ENCODE measurements at places on chromosomes 5 and 9. TPM values are rescaled to one million over a fixed set of nuclear protein-coding genes. Genes with fewer than 3 reads are reported as not detected.
A peak's percentile ranks its signal among the peaks of the same experiment; 100 is the strongest.

GRCh38 chr5:38766151-38766550, 79.7 kb upstream of the OSMR start:
- H3K27ac ChIP-seq: no peak overlapping the region
- no peaks in the 10 kb centered on the region for H3K27me3 ChIP-seq
- H3K36me3 ChIP-seq: no peaks in the 10 kb centered on the region

- no peaks in the 10 kb centered on the region for H3K36me3 ChIP-seq
- no peaks in the 10 kb centered on the region for H3K27me3 ChIP-seq
- DNase-seq: no peak
- no peaks in the 10 kb centered on the region for H3K4me1 ChIP-seq
- no peak overlapping the region for H3K27ac ChIP-seq
- no peak overlapping the region for H3K4me3 ChIP-seq
Observed at GRCh38 chr5:168965638-168966037, 335.3 kb downstream of the SLIT3 start.

DNA sequence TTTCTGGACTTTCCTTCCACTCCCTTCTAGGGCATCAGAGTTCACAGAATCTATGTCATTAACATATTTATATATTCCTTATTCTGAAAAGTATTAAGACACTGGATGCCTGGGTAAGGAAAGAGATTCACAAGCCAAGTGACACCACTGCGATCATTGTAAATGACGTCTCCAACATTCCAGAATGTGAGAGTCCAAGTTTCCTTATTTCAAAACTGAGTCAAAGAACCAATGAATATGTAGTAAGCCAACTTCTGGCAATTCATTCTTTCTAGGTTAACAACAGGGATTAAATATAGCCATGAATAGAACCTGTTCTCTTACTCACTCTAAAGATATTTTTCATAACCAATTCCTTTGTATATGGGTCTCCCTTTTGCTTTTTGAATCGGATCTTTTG, 18.1 kb downstream of the RAI14 start:
- H3K27ac ChIP-seq: peak overlapping the region; percentile 85
- H3K36me3 ChIP-seq: no peaks in the 10 kb centered on the region
- H3K4me1 ChIP-seq: peaks cover 13% of the 10 kb centered on the region
- no peak overlapping the region for H3K4me3 ChIP-seq
- no peaks in the 10 kb centered on the region for H3K27me3 ChIP-seq

GRCh38 chr5:92402956-92403702, 1020.0 kb upstream of the ARRDC3 start:
- no peak for DNase-seq
- H3K4me3 ChIP-seq: no peak overlapping the region
- H3K4me1 ChIP-seq: no peaks in the 10 kb centered on the region

DNA sequence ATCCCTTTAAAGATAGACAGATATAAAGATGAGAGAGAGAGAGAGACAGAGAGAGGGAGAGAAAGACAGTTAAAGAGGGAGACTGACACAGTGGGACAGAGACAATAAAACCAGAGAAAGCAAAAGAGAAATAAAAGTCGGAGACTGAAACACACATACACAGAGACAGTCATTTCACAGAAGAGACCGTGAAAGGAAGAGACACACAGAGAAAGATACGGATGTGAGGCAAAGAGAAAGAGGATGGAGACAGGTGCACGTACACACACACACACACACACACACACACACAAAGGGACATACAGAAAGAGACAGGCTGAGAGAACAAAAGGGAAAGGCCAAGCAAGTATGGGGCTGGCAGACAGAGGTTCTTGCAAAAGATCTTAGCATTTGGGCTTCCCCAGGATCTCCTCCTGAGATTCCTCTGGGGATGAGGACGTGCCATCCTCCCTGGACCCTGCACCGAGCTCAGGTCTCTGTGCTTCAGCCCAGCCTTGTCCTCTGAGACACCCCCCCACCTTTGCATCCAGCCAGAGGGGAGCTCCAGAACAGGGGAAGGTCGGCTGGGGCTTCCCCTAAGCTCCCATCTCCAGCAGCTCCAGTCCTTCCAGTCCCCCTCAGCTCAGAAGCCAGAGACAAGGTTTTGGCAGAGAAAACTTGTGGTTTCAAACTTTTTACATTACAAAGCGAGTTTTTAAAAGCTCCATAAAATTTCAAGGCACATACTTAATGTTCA, 318.4 kb upstream of the PANK3 start:
- no peak for DNase-seq
- H3K4me3 ChIP-seq: no peak overlapping the region
- H3K4me1 ChIP-seq: no peaks in the 10 kb centered on the region
- H3K36me3 ChIP-seq: no peaks in the 10 kb centered on the region
- no peak overlapping the region for H3K27ac ChIP-seq

- no peaks in the 10 kb centered on the region for H3K36me3 ChIP-seq
- peaks cover 6% of the 10 kb centered on the region for H3K4me1 ChIP-seq
- H3K27ac ChIP-seq: no peak overlapping the region
- no peaks in the 10 kb centered on the region for H3K27me3 ChIP-seq
- DNase-seq: peak; percentile 10
Observed at GRCh38 chr9:127067603-127068220, 54.7 kb downstream of the ANGPTL2 start.

- H3K4me1 ChIP-seq: peaks cover 2% of the 10 kb centered on the region
- H3K27me3 ChIP-seq: no peaks in the 10 kb centered on the region
- peak; percentile 91 for DNase-seq
Observed at GRCh38 chr9:13139641-13140171, 139.8 kb downstream of the MPDZ start.

- H3K4me3 ChIP-seq: no peak overlapping the region
- peak; percentile 47 for DNase-seq
- H3K36me3 ChIP-seq: no peaks in the 10 kb centered on the region
- H3K27ac ChIP-seq: no peak overlapping the region
Observed at GRCh38 chr9:16315720-16316119, 554.8 kb downstream of the BNC2 start.

DNA sequence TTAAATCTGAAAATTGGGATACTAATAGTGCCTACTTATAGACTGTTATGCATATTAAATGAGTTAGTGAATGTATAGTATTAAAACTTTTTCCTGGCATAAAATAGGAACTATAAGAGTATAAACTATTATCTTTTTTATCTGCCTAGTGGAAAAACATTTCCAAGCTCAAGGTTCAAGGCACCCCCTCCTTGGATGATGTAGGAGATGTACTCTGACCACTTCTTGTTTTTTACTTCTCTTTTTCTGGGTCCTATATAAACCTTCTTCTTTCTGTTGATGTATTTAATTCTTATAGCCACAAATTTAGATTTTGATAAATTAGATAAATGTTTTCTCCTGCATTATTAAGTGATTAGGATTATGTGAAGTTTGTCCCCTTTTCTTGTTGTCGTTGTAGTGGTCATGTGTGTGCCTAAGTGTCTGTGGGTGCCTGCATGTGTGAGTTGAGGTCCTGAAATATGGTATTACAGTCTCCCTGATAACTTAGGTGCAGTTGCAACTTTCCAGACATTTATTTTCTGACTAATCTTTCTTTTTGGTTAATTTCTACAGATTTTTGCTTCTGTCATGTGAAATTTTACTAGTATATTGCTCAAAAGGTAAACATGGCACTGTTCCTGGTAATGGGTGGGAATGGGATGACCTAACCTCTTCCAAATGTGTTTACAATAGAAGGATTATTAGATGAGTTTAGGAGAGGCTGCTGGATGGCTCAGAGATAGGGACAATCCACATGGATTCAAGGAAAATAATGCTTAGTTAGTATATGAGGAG, 160.8 kb upstream of the CDKN2B start:
- H3K4me3 ChIP-seq: no peak overlapping the region
- no peak overlapping the region for H3K27ac ChIP-seq
- peaks cover 3% of the 10 kb centered on the region for H3K4me1 ChIP-seq
- no peaks in the 10 kb centered on the region for H3K36me3 ChIP-seq

DNA sequence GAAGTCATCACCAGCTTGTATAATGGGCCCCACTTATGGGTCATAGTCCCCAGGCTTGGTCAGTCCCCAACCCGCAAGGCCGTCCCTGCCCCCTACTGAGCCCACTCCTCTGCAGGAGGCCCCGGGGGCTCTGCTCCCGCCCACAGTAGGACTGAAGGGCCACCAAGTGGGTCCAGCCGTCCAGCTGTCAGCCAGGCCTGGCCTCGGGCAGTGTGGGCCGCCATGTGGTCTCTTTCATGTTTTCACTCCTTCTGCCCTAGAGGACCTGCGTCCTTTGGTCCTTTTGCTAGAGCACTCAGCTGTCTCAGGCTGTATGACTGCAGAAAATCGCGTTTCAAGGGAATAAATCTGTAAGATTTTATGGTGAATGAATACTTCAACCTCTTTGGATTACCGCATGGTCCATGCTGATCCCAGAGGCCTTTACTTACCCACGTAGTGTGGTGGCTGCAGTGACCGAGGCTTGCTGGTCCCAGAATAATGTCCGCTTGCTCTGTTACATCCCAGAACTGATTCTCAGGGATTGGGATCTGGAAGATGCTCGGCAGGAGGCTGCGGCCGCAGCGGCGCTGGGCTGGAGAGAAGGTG, 105.7 kb upstream of the FAM120A start:
- no peak for DNase-seq
- H3K36me3 ChIP-seq: no peaks in the 10 kb centered on the region
- H3K27ac ChIP-seq: no peak overlapping the region
- peak overlapping the region; percentile 45 for H3K4me3 ChIP-seq
- no peaks in the 10 kb centered on the region for H3K4me1 ChIP-seq
- H3K27me3 ChIP-seq: peaks cover 6% of the 10 kb centered on the region

GRCh38 chr5:84273517-84273883, 111.2 kb downstream of the EDIL3 start:
- H3K27ac ChIP-seq: no peak overlapping the region
- H3K4me1 ChIP-seq: no peaks in the 10 kb centered on the region
- no peaks in the 10 kb centered on the region for H3K27me3 ChIP-seq
- no peak overlapping the region for H3K4me3 ChIP-seq
- DNase-seq: no peak

DNA sequence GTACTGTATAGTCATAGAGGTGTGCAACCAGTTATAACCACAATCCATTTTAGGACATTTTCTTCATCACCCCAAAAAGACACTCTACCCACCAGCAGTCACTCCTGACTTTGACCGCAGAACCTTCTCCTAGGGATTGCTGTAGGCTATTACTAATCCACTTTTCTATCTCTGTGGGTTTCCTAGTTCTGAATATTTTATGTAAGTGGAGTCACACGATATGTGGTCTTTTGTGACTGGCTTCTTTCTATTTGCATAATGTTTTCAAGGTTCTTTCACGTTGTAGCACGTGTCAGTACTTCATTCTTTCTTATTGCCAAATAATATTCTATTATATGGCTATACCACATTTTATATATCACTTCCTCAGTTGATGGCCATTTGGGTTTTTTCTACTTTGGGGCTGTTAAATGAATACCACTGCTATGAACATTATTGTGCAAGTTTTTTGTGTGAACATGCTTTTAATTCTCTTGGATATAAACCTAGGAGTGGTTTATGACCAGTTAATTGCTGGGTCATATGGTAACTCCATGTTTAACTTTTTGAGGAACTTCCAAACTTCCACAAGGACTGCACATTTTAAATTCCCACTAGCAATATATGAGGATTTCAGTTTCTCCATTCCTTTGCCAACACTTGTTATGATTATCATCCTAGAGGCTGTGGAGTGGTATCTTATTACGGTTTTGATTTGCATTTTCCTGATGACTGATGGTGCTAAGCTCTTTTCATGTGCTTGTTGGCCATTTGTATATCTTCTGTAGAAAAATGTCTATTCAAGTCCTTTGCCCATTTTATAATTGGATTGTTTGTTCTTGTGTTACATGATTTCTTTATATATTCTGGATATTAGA, 37.8 kb downstream of the MRRF start:
- no peaks in the 10 kb centered on the region for H3K27me3 ChIP-seq
- no peak for DNase-seq
- H3K36me3 ChIP-seq: no peaks in the 10 kb centered on the region
- H3K4me1 ChIP-seq: peaks cover 13% of the 10 kb centered on the region
- H3K27ac ChIP-seq: no peak overlapping the region

- no peaks in the 10 kb centered on the region for H3K4me1 ChIP-seq
- no peak for DNase-seq
- H3K36me3 ChIP-seq: no peaks in the 10 kb centered on the region
- no peak overlapping the region for H3K4me3 ChIP-seq
- H3K27ac ChIP-seq: no peak overlapping the region
- H3K27me3 ChIP-seq: no peaks in the 10 kb centered on the region
Observed at GRCh38 chr9:31470051-31470450, 914.4 kb upstream of the ACO1 start.

DNA sequence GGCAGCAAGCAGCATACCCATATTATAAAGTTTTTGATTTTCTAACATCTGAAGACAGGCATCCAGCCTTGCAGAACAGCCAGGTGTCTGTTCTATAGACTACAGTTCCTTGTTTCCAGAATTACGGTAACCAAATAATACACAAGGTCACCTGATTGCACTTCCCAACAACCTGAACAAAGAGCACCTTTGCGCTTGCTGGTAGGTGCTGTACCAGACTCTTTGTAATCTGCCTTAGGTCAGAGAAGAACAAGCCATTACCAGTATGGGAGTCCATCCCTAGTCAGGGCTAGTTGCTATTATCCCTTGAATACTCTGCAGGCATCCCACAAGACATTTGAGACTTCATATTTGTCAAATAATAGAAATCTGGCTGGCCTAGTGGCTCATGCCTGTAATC, 256.2 kb downstream of the ARRDC3 start:
- H3K4me1 ChIP-seq: peaks cover 14% of the 10 kb centered on the region
- H3K36me3 ChIP-seq: no peaks in the 10 kb centered on the region
- H3K27ac ChIP-seq: no peak overlapping the region
- no peaks in the 10 kb centered on the region for H3K27me3 ChIP-seq
- no peak for DNase-seq

DNA sequence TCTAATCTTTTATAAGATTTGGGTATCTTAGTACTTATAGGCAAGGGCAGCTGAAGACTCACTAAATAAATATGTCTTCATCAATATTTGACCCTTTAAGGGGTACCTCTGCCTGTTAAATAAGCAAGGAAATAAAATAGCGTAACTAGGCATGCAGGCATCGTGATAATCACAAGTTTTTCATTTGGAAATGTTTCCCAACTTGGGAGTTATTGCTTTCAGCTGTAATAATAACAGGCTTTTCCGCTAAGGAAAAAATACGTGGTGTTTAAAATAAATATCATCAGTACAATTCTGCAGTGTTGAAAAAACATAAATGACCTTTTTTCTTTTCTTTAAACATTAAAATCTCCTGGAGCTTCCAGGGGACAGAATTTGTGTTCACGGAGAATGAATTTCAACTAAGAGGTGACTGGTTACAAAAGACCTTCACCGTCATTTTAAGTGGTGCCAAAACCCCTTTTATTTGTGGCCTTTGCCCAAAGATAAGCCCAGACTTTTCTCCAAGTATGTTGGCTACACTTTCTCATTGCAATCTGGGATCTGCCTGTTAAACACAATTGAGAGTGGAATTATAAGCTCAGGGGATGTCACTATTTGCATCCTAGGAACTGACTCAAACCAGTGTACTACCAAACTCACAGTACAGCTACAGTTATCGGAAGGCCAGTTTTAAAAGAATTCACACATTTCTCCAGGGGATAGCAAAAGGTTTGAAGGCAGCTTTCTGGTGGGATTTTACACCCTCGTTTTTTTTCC, 218.6 kb downstream of the FBXL7 start:
- H3K36me3 ChIP-seq: no peaks in the 10 kb centered on the region
- no peaks in the 10 kb centered on the region for H3K27me3 ChIP-seq
- no peak for DNase-seq
- no peaks in the 10 kb centered on the region for H3K4me1 ChIP-seq
- no peak overlapping the region for H3K4me3 ChIP-seq

- H3K4me1 ChIP-seq: peaks cover 3% of the 10 kb centered on the region
- peak; percentile 36 for DNase-seq
Observed at GRCh38 chr9:75891771-75892215, 1.3 kb downstream of the PCSK5 start.

The TLX3 gene
- not detected for total RNA-seq

The DND1 gene
- under 0.01 TPM for total RNA-seq

The AJM1 gene
- 1.8 TPM for total RNA-seq

The RNF44 gene
- 2.6 TPM for total RNA-seq

The AK8 gene
- total RNA-seq: 0.26 TPM

The PAIP2 gene
- 59.0 TPM for total RNA-seq

The IER5L gene
- total RNA-seq: 71.5 TPM

The RNF183 gene
- not detected for total RNA-seq

The WDR38 gene
- total RNA-seq: not detected
